T-helper 22 cell (primary cell): ENCODE measurements at places on chromosomes 12 and 14.

- DNase-seq = no peak
Observed at GRCh38 chr12:51955702-51956101, 4.2 kb downstream of the ACVR1B start.

GRCh38 chr14:30610787-30611343 is 11.3 kb upstream of the SCFD1 start:
- no peak for DNase-seq

GRCh38 chr12:119721306-119721705 is 53.4 kb downstream of the PRKAB1 start:
- no peak for DNase-seq

GRCh38 chr14:50312734-50313054 is 570 bp downstream of the DMAC2L start:
- DNase-seq = peak; percentile 39

GRCh38 chr14:71142375-71143038 is 235.2 kb downstream of the PCNX1 start:
- no peak for DNase-seq

DNA sequence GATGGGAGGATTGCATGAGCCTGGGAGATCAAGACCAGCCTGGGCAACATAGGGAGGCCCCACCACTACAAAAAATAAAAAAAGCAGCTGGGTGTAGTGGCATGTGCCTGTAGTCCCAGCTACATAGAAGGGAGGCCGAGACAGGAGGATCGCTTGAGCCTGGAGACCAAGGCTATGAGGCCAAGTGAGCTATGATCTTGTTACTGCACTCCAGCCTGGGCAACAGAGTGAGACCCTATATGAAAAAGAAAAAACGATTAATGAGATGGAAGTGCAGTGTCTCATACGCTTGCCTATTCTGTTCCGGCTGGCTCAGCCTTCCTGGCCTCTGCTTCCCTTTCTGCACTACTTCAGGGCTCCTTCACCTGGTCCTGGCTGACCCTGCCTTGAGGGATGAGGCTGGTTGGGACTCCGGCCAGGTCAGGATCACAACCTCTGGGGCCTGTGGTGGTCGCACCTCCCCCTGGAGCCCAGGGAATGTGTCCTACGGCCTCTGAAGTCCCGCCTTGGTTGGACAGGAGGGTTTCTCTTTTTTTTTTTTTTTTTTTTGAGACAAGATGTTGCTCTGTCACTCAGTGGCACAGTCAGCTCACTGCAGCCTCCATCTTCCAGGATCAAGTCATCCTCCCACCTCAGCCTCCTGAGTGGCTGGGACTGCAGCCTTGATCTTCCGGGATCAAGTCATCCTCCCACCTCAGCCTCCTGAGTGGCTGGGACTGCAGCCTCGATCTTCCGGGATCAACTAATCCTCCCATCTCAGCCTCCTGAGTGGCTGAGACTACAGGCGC is 10.7 kb downstream of the TEDC1 start:
- DNase-seq = no peak

GRCh38 chr14:74425525-74426201 is 347 bp downstream of the SYNDIG1L start:
- peak; percentile 8 for DNase-seq

- DNase-seq = no peak
Observed at GRCh38 chr12:25734529-25735180, 181.6 kb upstream of the LMNTD1 start.

GRCh38 chr14:103279142-103280025 is 54.7 kb upstream of the EIF5 start:
- no peak for DNase-seq

DNA sequence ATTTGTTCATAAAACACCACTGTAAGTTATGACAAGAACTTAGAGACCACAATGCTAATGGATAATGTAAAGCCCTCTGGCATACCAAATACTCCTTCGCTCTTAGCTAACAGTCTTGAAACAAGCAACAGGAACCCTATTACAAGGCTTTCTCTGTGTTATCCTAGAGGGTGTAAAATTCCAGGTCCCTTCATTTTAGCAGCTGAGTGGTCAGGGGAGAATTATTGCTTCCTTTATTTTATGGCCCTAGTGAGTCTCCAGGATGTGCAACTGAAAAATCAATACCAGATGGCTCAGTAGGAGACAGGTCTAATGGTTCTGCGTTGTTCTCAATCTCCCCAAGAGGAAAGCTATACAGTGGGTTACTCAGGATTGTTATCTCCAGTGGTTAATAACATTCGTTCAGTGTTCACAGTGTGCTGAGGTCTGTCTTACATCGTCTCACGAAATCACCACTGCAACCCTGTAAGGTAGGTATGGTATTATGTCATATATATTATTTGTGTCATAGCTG is 172.7 kb upstream of the CNOT2 start:
- DNase-seq = no peak

GRCh38 chr14:61285364-61285763 is 4.2 kb upstream of the TMEM30B start:
- no peak for DNase-seq

GRCh38 chr14:100025111-100025510 is 40.1 kb upstream of the EVL start:
- DNase-seq = no peak

DNA sequence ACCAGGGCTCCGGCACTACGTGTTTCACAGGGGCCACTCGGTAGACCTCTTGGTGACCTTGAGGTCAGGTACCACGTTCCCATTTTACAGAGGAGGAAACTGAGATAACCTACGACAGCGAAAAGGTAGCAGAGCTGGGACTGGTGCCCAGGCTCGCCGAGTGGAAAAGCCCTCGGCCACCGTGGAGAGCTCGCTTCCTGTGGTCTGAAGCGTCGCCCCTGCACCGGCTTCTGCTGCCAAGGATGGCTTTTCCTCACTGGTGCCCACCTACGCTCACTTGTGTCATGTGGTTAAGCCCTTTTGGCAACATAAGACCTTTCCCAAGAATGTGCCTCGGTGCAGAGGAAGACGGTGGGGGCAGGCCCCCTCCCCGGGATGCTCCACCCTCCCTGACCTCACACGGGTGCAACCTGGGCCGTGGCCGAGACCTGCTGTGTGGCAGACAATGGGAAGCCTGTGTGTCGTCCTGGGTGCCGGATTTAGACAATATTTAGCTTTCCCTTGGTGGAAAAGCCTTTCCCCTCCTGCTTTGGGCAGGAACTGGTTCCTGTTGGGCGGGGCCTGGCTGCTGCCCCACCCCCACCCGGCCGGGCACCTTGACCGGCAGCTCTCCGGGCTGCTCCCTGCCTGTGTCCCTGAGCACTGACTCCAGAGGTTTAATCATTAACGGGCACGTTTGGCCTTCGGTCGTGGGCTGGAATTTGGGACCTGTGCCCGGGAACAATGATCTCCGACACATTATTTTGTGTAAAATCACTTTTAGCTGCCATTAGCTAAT is 32.4 kb upstream of the PPP1R13B start:
- DNase-seq = no peak

GRCh38 chr14:104551851-104552737 is 27.5 kb upstream of the C14orf180 start:
- no peak for DNase-seq

GRCh38 chr14:27181333-27181732 is 583.5 kb upstream of the NOVA1 start:
- no peak for DNase-seq

DNA sequence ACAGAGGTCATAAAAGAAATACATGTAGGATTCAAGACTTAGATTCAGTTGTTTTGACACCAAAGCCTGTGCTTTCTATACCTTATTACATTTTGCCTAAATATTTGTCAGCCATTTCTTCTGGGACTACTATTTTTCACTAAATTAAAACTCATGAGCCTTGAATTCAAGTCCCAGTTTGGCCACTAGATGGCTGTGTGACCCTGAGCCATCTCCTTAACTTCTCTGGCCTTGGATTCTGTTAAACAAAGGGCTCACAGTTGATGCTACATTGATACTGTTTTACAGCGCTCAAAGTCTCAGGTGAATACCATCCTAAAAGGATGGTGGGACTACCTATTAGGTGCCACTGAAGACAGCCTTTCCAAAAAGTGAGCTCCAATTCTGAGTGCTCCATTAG is 39.6 kb upstream of the CCDC198 start:
- no peak for DNase-seq

- DNase-seq = no peak
Observed at GRCh38 chr14:75323571-75323970, 44.9 kb downstream of the FOS start.

GRCh38 chr12:4450551-4451112 is 5.0 kb upstream of the FGF6 start:
- DNase-seq = no peak

DNA sequence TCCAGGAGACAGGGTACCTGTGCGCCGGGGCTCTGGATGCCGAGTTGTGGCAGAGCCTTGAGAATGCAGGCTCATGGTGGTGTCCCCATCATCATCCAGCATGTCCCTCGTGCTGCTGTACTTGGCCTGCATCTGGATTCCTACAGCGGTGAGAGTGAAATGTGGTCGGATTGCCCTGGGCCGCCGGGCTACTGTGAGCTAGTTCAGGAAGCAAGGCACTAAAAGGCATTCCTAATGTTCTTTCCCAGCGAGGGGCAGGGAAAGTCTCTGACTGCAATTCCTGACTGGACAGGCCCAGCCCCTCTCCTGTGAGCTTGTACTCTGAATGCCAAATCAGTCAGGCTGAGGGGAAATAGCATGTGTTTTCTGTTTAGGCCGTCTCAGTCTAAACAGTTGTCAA is at the start of gene CLEC1A:
CLEC1A (minus strand) TSS at position 195 of the 400 bp plus-strand sequence; CDS start at position 132, 63 bp downstream.
- DNase-seq = no peak

DNA sequence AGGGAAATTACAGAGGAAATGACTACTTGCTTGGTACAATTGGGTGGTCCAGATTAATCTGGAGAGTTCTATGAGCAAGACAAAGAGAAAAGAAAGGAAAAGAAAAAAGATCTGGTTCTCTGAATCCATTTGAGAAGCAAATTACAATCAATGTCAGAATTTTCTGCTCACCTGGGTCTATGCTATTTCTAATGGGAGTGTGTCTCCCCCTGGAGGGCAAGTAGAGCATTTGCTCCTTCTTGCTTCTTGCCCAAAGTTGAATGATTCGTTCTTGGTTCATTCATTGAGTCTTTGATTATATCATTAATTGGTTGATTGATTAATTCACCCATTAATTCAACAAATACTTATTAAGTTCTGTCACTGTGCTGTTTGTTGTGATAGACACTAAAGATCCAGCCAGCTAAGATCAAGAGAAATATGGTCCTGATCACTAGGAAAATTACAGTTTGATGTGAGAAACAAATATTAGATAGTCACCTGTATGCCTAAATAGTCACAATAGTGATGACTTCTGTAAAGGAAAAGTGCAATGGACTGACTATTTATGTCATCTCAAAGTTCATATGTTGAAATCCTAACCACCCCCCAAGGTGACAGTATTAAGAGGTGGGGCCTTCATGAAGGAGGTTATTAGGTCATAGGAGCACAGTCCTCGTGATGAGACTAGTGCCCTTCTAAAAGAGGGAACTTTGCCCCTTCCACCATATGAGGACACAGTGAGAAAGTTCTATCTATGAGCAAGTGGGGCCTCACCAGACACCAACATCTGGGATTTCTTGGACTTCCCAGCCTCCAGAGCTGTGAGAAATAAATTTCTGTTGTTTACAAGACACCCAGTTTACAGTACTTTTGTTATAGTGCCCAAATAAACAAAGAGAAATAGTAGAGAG is 8.0 kb upstream of the ASB8 start:
- no peak for DNase-seq

DNA sequence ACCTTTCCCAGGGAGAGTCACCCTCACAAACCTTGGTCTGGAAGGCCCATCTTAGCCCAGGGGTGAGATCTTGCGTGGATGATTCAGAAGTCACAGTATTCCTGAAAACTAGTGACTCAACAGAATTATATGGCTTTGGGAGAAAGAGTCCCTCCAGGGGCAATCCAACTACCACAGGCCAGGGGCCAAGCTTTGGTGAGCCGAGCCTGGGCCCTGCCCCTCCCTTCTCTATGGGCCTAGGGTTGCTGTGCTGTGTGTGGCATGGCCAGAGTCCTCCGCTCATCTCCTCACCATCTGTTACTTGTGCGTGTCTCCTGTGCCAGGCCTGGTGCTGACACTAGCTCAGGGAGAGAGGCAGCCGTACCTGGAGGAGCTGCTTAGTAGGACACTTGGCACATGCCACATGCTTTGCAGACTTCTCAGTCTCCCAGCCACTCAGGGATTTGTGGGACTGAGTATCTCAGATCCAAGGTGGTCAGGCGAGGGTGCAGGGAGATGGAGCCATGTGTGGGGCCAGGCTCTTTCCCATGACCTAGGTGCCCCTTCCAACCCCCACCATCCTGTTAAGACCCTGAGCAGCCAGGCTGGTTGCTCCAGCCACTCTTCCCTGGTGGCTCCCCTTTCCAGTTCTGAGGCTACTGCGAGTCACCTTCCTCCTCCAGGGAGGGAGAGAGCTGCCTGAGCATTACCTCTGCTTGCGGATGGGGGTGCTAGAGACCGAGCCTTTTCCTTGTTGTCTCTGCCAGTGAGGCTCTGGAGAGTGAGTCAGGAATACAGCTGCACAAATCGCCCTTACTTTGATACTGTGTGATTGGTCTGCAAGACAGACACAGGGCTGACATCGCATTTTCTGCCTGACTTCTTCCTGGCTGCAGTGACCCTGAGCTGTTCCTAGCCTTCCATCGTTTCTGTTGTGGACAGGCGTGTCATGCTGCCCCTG is 94.1 kb downstream of the SLC25A47 start:
- no peak for DNase-seq

- no peak for DNase-seq
Observed at GRCh38 chr12:2395354-2395977, 342.7 kb downstream of the CACNA1C start.

GRCh38 chr12:19201661-19202060 is 72.1 kb downstream of the PLEKHA5 start:
- no peak for DNase-seq

DNA sequence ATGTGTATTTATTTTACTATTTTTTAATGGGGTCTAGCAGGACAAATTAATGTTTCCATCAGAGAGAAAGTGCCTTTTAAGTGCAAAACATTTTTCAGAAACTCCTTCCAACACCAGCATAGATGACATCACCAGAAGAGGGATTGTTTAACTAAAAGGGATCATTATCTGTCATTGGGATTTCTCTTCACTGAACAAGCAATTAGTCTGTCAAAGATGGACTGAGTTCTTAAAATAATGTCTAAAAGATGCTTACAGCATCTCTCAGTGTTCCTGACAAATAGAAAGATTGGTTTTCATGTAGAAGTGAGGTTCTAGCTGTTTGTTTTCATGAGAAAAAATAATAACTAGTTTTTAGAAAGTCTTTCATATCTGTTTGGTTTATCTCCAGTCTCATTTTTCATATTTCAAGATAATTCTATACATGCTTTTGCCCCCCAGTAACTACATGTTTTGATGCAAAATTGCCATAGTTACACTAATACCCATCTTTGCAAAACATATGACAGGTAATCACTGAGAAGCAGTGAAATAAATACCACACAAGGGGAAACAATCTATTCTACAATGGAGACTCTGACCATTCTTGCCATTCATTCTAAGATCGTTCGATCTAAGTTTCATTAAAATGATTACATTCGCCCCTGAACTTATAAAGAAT is 850.3 kb downstream of the GALC start:
- no peak for DNase-seq

- DNase-seq = no peak
Observed at GRCh38 chr14:39229601-39230110, 4.1 kb upstream of the MIA2 start.

GRCh38 chr14:98909251-98909944 is 362.6 kb downstream of the BCL11B start:
- no peak for DNase-seq
